Anterior cingulate cortex (tissue), 58 donors: ENCODE measurements at places on chromosomes 5 and 9.

DNA sequence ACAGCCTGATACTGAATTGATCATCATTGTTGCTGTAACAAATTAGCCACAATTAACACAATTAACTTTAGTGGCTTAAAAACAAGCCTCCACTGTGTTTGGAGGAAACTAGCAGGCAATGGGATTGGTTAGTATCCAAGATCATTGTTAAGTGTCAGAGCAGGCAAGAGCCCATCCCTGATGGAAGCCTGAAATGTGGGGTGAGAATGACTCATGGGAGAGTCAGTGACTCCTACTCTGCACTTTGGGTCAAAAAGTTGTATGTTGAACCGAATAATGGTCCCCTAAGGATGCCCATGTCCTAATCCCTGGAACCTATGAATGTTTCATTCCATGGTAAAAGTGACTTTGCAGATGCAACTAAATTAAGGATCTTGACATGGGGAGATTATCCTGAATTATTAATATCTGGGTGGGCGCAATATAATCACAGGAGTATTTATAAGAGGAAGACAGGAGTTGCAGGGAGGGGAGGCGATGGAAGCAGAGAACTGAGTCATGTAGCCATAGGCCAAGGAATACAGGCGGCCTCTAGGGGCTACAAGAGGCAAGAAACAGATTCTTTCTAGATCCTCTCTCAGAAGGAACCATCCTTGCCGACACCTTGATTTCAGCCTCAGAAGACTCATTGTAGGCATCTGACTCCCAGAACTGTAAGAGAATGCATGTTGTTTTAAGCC lies 28.8 kb downstream of the ALG2 start:
- DNase-seq, result no peak

DNA sequence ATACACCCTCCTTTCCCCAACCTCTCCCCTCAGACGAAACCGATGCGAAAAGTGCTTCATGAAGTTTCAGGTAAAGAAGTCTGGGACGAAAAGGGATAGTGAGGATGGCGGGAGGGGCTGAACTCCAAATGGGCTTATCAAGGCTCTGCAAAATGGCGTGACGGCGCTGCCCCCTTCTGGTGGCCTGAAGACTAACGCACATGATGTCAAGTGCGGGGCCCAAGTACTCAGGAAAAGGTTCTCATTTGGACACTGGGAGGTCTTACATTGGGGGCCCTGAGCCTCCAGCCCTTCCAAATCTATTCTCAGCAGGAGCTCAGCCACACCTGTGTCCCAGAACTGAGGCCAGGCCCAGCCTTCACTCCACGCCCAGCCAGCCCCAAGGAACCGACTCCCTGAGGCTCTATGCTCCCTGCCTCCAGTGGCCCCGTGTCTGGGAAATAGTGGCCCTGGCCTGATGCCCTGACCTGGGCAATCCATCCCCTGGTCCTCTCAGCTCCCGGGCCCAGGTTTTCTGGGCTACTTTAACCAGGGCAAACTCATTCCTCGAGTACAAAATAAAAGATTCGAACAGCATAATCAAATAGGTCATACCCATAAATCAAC lies 119.9 kb downstream of the KCNIP1 start:
- peak; percentile 22 for DNase-seq

DNA sequence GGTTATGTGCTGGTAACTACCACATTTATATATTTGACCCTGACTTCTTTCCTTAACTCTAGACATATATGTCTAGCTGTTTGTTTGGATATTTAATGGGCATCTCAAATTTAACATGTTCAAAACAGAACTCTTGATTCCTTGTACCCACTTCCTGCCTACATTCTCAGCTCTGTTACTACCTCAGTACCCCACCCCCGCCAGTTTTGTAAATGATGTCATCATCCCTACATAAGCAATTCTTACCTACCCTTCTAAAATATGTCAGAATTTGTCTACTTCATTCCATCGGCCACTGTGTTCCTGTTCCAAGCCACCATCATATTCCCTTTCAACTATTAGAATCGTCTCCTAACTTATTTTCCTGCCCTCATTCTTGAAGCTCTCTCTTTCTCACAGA lies 4.8 kb downstream of the RAD50 start:
- no peak for DNase-seq

DNA sequence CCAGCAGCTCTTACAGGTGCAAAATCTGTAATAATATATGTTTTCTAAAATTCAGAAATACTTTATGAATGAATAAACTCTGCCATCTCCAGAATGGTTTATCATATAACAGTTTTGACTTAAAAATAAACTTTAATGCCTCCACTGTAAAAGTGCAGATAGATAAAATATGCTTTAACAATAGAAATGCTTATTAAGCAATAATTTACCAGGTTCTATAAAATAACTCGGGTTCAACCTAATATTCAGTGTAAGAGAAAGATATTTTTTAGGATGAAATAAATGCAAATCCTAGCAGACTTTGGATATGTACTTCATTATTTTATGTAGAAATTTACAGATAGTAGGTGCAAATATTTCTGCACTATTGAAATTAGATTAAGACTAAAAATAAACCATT lies 74.1 kb downstream of the FBXL7 start:
- no peak for DNase-seq

DNA sequence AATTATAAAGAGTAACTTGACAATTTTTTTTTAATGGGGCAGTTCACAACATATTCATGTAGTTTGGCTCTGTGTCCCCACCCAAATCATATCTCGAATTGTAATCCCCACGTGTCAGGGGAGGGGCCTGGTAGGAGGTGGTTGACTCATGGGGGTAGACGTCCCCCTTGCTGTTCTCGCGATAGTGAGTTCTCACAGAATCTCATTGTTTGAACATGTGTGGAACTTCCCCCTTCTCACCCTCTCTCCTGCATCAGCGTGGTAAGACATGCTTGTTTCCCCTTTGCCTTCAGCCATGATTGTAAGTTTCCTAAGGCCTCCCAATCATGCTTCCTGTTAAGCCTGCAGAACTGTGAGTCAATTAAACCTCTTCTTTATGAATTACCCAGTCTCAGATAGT lies 40.7 kb downstream of the FBXW11 start:
- DNase-seq, result no peak

GRCh38 chr5:27778121-27778520 lies 739.7 kb upstream of the CDH9 start:
- no peak for DNase-seq

GRCh38 chr5:62506659-62507460 lies 71.8 kb upstream of the LRRC70 start:
- no peak for DNase-seq

- no peak for DNase-seq
Measured at GRCh38 chr5:107464416-107464815, 206.3 kb downstream of the EFNA5 start.

GRCh38 chr5:178368274-178368673 lies 135.7 kb upstream of the PHYKPL start:
- DNase-seq, result no peak

DNA sequence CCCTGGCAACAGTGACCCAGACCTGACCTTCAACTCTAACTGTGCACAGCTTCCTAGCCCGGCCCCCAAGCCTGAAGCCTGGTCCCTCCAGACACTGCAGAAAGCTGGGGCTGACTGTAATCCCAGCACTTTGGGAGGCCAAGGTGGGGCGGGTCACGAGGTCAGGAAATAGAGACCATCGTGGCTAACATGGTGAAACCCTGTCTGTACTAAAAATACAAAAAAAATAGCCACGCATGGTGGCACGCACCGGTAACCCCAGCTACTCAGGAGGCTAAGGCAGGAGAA lies 35.9 kb downstream of the ADAMTS2 start:
- DNase-seq, result no peak

GRCh38 chr9:86721843-86722705 lies 225.2 kb downstream of the GAS1 start:
- no peak for DNase-seq

- DNase-seq, result no peak
Measured at GRCh38 chr9:101225271-101225670, 159.5 kb downstream of the BAAT start.

GRCh38 chr9:121156263-121156731 lies 45.4 kb downstream of the RAB14 start:
- DNase-seq, result no peak

GRCh38 chr5:170863646-170864045 lies 1.8 kb downstream of the RANBP17 start:
- no peak for DNase-seq

- no peak for DNase-seq
Measured at GRCh38 chr5:173626505-173626820, 10.0 kb upstream of the BOD1 start.

DNA sequence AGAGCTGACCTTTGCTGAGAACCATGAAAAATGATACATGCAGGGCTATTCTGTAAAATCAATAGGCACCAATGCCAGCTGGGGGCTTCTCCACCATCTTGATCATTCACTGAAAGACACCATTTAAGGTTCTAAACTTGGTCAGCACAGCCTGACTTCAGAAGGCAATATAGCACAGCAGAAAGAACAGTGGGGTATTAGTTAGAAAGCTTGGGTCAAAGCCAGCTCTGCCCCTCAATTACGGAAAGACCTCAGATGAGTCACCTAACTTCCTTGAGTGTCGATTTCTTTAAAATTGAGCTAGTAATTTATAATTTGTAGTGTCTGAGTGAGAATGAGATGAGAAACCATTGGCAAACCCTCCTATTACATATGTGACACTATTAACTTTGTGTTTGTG lies 3.4 kb downstream of the TNC start:
- DNase-seq, result no peak

- no peak for DNase-seq
Measured at GRCh38 chr5:133129950-133130349, 78.1 kb downstream of the HSPA4 start.

DNA sequence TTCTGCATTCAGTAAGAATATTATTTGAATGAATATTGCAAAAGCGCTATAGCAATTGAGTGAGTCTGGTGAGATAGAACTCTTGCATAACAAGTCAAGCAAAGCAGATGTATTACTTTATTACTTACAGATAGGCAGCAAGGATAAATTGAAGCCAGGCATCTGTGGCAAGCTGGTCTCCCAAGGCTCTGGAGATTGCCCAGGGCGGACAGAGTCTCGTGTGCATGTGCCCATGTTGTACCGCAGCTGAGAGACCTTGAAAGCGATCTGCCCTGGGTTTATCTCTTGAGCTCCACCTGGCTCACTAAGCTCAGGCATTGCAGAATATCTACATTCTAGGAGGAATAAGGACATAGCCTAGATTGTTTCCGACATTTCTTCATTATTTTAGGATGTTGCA lies 591.6 kb downstream of the ISL1 start:
- no peak for DNase-seq

- no peak for DNase-seq
Measured at GRCh38 chr9:4822057-4822456, 29.3 kb downstream of the RCL1 start.

- DNase-seq, result no peak
Measured at GRCh38 chr5:112923148-112923917, 1.3 kb upstream of the REEP5 start.

DNA sequence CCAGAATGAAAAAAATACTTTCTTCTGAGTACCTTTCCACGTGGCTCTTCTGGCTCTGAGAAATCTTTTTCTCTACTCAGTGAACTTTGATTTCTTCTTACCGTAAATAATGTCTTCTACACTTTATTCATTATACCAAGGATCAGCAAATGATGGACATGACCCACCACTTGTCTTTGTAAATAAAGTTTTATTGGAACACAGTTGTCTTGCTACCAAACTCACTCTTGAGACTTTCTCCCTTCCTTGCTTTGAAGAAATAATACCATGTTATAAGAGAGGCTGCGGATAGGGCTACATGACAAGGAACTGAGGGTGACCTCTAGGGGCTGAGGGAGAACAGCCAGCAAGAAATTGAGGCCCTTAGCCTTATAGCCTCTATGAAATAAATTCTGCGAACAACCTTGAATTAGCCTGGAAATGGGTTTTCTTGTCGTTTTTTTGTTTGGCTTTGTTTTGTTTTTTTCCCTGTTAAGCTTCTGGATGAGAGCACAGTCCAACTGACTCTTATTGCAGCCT lies 212.5 kb downstream of the COMMD10 start:
- no peak for DNase-seq

- no peak for DNase-seq
Measured at GRCh38 chr5:174172152-174172551, 126.6 kb downstream of the NSG2 start.

DNA sequence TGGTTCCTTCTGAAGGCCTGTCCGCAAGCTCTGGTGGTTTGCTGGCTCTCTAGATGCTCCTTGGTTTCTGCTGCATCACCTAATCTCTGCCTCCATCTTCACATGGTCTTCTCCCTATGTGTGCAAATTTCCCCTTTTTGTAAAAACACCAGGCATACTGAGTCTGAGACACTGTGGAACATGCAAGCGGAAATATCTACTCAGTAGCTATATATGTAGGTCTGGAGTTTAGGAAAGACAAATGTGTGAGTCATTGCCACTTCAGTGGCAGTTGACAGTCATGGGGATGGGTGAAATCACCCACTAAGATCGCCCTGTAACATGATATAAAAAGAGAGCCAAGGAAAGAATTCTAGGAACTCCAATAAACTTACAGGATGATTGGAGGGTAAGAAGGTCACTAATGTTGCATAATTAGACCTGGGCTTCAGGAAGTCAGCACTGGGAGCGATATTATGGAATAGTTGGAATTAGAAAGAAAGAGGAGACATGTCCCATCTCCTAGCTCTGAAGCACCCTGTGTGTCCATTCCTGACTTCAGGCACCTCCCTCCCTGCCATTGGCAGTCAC lies 22.7 kb upstream of the UBLCP1 start:
- no peak for DNase-seq

GRCh38 chr9:106883626-106884190 lies 20.7 kb downstream of the ZNF462 start:
- DNase-seq, result no peak

GRCh38 chr5:35830587-35830986 lies 26.1 kb upstream of the IL7R start:
- DNase-seq, result no peak

DNA sequence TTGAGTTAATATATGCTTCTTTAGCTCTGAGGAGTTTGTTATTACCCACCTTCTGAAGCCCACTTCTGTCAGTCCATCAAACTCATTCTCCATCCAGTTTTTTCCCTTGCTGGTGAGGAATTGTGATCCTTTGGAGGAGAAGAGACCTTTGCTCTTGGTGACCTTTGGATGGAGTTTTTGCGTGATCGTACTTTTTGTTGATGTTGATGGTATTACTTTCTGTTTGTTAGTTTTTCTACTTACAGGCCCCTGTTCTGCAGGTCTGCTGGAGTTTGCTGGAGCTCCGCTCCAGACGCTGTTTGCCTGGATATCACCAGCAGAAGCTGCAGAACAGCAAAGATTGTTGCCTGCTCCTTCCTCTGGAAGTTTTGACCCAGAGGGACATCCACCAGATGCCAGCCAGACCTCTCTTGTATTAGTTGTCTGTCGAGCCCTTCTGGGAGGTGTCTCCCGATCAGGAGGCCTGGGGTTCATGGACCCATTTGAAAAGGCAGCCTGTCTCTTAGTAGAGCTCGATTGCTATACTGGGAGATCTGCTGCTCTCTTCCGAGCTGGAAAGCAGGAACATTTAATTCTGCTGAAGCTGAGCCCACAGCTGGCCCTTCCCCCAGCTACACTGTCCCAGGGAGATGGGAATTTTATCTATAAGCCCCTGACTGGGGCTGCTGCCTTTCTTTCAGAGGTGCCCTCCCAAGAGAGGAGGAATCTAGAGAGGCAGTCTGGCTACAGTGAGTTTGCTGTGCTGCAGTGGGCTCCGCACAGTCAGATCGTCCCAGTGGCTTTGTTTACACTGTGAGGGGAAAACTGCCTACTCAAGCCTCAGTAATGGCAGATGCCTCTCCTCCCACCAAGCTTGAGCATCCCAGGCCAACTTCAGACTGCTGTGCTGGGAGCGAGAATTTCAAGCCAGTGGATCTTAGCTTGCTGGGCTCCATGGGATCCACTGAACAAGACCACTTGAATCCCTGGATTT lies 445.5 kb downstream of the MAN2A1 start:
- DNase-seq, result no peak
